ENCODE measurements at places on chromosomes 1 and 21. TPM values are rescaled to one million over a fixed set of nuclear protein-coding genes. Genes with fewer than 3 reads are reported as not detected.

- no peak for DNase-seq
Observed at GRCh38 chr21:17433730-17434129, 79.1 kb upstream of the CXADR start.

DNA sequence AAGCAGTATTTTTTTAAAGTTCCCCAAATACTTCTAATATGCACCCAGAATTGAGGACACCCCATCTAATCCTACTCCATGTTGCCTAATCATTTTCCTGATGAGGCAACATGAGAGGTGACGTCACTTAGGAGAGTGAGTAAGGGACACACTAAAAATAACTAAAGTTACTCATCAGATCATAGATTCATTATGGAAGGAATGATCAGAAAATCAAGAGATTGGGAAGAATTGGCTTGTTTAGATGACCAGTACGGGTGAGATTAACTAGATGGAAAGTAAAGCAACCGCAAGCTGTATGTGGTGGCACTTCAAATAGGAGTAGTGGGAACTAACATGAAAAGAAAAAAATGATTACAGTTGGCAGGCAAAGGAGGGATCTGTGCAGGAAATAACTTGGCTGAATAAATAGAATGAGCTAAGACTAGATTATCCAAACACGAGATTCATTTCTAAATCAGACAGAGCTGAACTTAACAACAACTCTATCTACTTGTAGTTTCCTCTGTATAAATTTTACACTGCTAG lies 61.4 kb upstream of the CXADR start:
- no peak for DNase-seq

GRCh38 chr1:112643080-112643479 lies 23.4 kb downstream of the CAPZA1 start:
- no peak for DNase-seq

DNA sequence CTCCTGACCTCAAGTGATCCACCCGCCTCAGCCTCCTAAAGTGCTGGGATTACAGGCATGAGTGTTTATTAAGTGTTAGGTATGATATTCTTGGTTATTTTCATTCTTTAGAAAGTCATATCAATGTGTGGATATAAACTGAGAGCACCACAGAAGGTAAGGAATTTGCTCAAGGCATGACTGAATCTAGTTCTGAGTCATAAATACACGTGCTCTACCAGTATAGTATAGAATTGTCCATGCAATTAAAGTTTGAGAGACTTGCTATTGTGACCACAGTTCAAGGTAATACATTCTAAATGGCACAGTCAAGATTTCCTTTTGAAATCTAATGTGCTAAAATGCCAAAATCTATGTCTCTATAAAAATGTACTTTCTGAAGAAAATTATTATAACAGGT lies 401.1 kb upstream of the CHRM3 start:
- DNase-seq: no peak

- DNase-seq: no peak
Observed at GRCh38 chr1:180168786-180169639, 14.3 kb downstream of the QSOX1 start.

GRCh38 chr21:33419538-33420123 lies 16.4 kb downstream of the IFNGR2 start:
- no peak for DNase-seq

- no peak for DNase-seq
Observed at GRCh38 chr21:34707876-34708325, 39.1 kb downstream of the CLIC6 start.

GRCh38 chr1:67044631-67045270 lies 9.2 kb downstream of the SLC35D1 start:
- no peak for DNase-seq

DNA sequence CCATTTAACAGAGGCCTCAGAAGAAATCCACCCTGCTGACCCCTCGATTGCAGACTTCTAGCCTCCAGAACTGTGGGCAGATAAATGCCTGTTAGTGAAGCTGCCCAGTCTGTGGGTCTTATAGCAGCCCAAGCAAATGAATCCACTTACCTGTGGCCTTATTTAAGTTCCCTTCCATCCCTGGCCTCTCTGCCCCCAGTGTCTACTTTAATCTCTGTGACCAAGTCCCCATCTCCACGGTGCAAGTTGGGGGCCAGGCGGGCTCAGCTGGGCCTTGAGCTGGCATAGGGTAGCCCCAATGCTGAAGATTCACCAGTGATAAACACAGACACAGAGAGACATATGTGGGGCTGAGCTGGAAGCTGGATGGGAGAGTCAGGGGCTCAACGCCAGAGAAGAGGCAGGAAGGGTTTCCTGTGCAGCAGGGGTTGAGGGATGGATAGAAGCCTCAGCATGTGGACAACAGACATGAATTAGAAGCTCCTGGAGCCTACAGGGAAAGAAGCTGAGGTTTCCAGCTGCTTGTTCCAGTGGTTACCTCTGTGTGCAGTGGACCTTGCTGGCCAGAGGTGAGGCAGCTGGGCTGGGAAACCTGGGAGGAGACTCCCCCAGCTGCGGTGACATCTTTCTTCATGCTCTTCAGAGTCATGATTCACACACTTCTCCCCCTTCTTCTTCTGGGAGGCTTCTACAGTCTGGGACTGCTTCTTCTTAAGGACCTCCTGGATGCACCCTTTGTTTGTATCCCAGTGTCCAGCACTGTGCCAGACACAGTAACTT lies 13.4 kb upstream of the B3GALT5 start:
- peak; percentile 55 for DNase-seq

Gene PPIAL4G
- 0.07 TPM for polyA plus RNA-seq

DNA sequence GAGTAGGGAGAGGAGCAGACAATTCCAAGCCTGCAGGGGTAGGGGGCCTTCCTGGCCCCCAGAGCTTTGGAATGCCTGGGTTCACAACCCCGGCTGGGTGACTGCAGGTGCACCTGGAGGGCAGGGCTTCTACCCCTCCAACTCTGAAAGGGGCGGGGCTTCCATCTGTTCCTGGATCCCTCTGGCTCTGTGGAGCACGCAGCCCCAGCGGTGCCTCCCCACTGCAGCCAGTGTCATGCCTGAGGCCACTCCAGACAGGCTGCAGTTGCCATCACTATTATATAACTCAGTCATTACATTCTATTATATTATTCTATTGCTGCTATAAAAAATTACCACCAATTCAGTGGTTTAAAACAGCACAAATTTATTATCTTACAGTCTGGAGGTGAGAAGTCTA lies 12.5 kb upstream of the FNBP1L start:
- no peak for DNase-seq

DNA sequence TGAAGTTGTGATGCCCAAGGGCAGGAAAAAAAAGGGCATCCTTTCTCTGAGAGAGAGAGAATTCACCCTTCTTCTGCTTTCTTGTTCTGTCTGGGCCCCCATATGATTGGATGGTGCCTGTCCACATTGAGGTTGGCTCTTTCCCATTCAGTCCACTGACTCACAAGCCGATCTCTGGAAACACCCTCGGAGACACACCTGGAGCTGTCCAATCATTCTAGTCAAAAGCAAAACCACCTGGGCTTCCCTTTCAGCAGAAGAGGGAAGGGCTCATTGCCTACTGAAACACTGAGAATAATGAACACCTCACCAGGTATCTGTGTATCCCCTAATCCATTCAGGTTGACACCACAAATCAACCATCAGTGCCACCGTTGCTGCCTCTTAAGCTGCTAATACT lies 103.7 kb upstream of the GNG12 start:
- DNase-seq: no peak

- peak; percentile 83 for DNase-seq
Observed at GRCh38 chr1:74733604-74734484, 892 bp downstream of the TYW3 start.

Gene TRIM46
- polyA plus RNA-seq: 3.8 TPM

- no peak for DNase-seq
Observed at GRCh38 chr21:18350216-18350615, 53.4 kb downstream of the TMPRSS15 start.

DNA sequence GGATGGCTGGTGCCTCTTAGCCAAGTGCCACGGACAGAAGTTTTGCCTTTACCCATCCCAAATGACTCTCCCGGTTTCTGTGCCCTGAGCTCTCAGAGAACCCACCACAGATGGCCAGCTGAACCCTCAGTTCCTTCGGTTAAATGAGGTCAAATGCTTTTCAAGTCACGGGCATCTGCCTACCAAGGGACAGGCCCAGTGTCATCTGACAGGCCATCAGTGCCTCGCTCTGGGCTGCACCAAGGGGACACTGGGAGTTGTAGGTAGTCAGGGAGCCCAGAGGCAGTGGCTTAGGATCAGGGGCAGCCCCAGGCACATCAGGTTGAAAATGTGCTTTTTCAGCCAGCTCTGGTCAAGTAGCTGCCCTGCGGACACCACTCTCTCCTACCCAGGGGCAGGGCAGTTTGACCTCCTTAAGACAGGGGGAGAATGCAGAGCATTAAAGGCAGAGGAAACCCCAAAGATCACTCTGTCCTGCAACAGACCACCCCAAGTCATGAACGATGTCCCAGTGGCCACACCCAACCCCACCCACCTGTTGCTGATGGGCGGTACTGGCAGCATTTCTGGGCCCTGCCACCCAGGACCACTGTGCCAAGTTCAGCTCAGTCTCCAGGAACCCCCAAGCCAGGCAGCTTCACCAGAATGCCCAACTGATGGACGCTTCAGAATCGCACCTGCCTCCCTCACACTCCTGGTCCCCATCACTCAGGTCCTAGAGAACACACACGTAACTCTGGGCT lies 60.7 kb downstream of the CASZ1 start:
- no peak for DNase-seq

All from renal pelvis (tissue), 12 donors.